ENCODE measurements at places on chromosomes 7 and 10.

DNA sequence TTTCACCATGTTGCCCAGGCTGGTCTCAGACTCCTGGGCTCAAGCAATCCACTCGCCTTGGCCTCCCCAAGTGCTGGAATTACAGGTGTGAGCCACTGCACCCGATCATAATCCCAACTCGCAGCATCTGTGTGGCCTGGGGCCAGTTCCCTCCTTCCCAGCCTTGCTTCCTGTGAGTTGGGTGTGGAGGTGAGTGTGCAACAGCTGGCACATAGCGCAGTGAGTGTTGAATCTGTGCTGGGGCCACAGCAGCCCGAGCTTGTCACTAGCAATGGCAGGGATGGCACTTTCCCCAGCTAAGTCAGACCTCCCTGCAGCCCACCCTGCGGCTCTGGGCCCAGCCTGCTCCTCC, 12.2 kb downstream of the TMEM184A start:
- DNase-seq, result no peak

GRCh38 chr7:40329601-40330153, 194.9 kb downstream of the SUGCT start:
- no peak for DNase-seq

DNA sequence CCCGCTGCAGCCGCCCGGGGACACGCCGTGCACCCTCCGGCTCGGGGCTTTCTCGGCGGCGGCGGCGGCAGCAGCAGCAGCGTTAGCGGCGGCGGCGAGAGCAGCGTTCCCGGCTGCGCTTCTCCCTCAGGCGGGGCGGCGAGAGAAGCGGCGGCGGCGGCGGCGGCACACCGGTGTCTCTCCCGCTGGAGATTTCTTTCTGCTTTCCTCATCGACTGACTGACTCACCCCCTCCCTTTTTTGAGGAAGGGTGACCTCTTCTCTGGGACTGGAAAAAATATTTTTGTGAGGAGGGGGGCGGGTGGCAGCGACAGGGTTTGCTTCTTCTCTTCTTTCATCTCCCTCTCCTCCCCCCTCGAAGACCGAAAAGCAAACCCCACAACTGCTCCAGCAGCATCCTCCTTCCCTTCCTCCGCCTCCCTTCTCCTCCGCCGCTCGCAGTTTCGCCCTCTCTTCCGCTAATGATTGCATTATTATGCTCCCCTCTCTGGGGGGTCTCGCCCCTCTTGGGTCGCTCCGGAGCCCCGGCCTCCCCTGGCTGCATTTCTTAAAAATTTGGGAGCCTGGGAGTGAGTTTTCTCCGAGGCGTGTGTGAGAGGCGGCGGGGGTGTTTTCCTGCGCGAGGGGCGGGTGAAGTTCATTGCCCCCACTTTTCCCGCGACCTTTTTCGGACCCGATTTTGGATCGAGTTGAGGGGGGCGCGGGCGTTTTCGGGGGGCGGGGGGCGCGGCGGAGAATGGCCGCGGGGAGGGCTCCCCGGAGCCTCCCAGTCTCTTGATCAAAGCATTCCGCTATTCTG, 411 bp downstream of the AUTS2 start:
- DNase-seq, result no peak

GRCh38 chr7:155508376-155509358, 37.7 kb downstream of the CNPY1 start:
- no peak for DNase-seq

DNA sequence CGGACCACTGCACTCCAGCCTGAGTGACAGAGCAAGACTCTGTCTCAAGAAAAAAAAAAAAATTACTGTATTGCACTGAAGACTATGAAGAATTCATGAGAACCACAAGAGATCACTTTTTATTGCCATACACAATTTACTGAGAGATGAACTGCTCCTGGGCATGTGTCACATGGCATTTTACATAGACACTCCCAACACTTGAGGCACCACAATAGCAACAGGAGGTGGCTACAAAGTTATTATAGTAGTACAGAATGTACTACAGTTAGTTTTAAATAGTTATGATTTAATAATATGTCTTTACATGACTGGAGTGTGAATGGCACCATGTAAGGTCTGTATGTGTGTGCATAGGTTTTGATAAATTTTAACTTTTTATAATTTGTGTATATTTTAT, 70.6 kb downstream of the KMT2E start:
- no peak for DNase-seq

DNA sequence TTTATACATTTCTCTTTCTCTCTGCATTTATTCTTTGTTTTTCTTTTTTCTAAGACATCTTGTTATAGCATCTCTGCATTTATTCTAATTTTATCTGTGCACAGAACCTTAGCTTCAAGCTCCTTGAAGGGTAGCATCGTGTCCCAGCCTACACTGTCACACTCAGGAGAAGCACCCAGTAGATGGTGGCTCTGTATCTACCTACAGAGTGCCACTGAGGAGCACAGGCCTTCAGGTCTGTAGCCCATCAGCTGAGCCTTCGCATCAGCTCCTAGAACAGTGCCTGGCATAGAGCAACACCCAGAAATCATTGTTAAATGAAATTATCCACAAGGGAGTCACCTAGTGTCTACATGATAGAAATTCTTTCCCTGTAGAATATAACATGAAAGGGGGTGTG, 203.0 kb upstream of the KLF14 start:
- DNase-seq, result no peak

- DNase-seq, result no peak
Observed at GRCh38 chr7:120944826-120945562, 5.6 kb upstream of the ING3 start.

DNA sequence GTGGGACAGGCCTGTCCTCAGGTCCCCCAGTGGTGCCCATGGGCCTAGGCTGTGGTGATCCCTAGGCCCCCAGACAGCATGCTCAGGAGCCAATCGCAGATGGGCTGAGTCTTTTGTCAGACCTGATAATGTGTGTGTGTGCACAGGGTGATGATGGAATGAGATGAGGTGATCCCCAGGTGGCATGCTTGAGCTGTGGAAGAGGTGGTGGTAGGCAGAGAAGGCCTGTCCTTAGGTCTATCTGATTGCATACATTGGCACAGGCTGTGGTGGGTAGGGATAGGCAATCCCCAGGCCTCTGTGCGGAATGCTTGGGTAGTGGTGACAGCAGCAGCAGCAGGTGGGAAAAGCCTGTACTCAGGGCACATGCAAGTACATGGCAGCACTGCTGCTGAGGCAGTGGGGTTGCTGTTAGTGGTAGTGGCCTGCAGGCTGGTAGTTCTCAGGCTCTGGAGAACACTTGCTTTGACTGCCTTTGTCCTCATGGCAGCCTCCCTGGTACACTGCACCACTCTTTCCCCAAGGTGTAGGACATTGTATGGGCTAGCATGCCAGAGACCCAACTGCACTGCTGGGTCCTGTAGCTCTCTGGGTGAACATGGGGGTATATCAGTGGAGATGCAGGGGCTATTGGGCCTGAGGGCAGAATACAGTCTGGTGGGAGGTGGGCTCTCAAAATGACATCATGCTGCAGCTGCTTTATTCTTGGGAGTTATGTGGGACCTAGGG, 260.9 kb upstream of the PLPP4 start:
- no peak for DNase-seq

DNA sequence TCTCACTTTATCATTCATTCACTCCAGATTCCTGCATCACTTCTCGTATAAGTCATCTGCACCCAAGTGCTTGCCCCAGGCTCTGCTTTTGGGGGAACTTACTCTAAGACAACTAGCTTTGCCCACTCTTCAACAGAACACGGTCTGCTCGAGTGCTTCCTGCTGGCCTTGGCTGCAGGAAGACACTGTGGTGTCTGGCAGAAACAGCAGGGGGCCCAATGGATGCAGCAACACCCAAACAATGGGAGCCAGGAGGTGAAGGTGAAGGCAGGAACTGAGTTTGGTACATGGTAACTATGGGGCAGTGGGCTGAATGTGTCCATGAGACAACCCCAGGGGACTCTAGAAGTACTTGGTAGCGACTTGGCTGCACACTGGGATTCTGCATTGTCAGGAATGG, 344.0 kb downstream of the REEP3 start:
- DNase-seq, result no peak

GRCh38 chr10:103102195-103102594, 90.9 kb downstream of the NT5C2 start:
- DNase-seq, result no peak

DNA sequence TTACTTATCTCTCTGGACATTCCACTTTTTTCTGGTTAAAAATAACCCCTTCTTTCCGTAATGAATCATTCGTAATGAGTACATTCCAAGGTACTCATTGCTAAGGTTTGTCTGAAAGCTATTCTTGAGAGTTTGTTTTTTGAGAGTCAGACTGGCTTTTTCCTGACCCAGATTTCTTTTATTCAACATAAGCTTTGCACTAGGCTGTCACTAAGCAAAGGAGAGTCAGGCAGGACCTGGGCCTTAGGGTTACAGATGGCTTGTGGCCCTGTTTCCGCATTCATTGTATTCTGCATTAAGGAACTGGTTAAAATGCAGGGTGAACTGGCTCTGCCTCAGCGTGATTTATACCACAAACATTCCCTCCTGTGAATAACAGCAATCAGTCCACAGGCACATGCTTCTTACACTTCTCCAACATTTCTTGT, 84.1 kb downstream of the POM121L12 start:
- DNase-seq, result no peak

GRCh38 chr10:113056030-113056429, 106.0 kb downstream of the TCF7L2 start:
- DNase-seq, result no peak

DNA sequence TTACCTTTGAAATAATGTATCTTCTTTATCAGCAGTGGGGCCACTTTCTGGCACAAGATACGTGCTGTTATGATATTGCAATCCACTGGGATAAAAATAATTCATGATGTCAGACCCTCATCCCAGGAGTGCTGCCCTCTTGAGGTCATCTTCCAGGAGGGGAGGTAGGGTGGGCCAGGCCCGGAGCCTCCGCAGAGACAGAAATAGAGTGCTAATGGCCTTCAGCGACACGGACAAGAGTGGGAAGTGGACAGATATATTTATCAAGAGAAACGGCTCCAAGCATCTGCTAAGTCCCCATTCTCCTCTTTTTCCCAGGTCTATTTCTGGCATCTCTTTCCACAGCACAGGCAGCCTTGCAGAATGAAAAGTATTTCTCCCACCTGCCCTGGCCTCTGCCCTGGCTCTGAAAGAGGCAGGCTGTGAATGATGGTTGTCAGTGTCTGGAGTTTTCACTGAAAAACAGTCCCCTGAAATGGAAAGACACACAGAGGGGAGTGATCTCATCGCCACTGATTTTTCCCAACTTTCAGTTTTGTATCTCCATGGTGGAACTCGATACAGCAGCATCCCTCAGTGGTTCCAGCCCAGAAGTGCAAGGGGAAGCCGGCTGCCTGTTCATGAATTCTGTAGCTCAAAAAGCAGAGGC, 251.7 kb upstream of the MYO3A start:
- no peak for DNase-seq

DNA sequence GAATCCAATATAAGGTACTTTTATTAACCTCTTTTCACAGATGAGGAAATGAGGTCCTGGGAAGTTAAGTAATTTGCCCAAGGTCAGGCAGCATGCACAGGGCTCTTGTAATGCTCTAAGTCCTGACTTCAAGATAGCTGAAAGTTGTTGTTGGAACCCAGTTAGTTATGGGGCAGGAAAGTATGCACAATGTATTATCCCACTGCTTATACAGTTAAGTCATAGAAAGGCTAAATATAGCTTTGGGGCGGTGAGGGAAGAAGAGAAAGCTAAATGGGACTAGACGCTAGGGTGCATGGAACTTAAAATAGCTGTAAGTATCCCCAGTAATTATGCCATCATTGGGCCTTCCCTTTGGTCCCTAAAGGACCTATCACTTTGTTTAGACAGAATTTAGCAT, 9.2 kb downstream of the GLCCI1 start:
- DNase-seq, result no peak
